NCI-H2227 treated with DMSO at 0.1 percent for 48 hours (cell line): ENCODE measurements at places on chromosomes 3 and 15.

DNA sequence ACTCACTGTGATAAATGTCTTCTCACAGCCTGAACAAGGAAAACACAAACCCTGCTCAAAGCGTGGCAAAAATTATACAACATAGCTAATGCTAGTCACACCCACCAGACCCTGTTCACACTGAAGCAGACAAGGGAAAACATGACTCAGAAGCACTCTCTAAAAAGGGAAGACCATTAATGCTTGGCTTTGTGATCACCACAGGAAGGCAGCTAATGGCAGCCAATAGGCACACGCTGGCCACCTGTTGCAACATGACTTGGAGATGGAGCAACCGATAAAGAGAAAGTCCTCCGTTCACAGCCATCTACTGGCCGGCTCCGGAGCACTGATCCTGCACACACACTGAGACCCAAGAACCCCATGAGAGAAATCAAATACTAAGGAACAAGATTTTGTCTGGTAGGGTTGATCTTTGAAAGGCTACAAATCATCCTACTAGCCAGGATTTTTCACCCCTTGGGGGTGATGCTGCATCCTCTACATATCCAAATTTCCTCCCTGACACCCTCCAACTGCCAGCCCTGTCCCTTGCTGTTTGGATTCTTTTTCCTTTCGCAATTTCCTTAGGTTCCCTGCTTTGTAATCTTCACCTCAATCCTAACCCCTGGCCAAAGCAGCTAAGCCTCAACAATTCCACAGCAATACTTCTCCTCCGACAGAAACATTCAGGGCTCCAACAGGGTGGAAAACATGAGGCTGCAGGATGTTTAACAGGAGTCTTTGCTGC is 3.2 kb downstream of the ZXDC start:
- no peak for DNase-seq

GRCh38 chr3:158642474-158643210 is 1.7 kb upstream of the GFM1 start:
- DNase-seq = no peak

- DNase-seq = no peak
Measured at GRCh38 chr3:194474675-194475074, 12.1 kb downstream of the ATP13A3 start.

DNA sequence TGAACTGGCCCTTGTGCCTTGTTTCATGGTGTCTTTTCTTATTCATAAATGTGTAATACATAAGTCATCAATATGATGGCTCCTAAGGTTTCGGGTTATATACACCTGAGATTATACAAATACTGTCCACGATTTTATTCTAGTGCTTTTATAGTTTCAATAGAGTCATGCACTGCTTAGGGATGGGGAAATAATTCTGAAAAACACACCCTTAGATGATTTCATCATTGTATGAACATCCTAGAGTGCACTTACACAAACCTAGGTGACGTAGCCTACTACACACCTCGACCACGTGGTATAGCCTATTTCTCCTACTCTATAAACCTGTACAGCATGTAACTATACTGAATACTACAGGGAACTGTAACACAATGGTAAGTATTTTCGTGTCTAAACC is 988.8 kb upstream of the NR2F2 start:
- DNase-seq = no peak

DNA sequence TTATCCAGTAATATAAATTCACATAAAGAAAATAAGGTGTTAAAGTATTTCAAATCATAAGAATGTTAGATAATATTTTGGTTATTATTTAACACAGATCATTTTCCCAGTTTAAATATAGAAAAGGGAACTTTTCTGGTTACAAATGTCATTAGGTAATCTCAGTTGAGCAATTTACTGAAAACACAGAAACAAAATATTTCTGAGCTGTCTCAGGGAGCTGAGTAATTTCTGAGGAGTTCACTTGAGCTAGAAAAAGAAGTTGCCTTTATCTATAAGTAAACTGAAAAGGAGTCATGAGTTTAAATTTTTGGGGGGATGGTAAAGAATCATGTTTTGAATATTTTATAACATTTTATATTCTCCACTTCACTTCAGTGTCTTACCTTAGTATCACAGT is 855.4 kb upstream of the ARPP21 start:
- DNase-seq = no peak

- no peak for DNase-seq
Measured at GRCh38 chr3:119346076-119346496, 51.9 kb downstream of the ARHGAP31 start.

DNA sequence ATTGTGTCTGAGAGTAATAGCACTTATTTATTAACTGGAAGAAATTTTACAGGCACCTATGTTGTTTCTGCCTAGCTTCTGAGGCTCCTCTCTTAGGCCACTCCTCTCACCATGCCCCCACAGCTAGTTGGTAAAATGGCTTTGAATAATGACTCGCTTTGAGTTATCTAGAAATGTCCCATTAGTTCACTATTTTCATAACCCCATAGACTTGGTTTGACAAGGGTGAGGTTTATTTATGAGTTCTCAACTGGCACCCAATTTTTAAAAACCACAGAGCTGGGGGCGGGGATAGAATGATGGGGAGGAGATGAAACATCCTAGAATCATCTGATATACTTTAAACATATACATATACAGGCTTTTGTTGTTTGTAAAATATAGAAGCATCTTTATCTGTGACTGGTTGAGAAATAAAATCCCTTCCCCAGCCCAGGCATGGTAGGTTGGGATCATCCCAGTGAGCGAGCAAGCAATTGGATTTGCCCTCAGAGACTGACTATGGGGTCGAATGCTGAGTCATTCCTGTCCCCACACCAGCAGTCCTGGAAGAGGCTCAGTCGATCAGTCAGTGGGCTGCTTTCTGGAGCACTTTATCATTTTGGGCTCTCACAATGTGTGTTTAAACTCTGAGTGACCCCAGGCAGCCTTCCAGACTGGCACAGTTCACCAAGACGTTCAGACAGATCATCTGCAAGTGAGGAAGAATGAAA is 60.2 kb upstream of the TSEN2 start:
- no peak for DNase-seq

DNA sequence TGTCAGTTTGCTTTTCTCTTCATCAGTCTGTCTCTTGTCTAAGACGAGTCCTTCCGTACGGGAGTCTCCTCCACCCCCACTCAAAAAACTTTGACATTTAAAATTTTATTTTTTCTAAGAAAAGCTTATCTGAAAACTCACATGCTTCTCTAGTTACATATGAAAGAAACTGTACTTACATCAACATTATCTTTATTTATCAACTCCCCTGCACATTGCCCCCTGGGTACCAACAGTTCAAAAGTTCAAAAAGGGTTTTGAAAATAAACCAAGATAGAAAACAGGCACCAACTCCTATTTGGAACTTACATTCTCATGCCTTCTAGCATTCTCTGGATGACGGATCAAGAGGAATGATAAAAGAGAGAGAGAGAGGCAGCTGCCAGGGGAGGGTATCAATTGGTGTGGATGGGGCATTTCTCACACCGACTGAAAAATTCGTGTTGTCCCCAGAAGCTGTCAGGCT is 182.5 kb downstream of the FOXP1 start:
- no peak for DNase-seq

DNA sequence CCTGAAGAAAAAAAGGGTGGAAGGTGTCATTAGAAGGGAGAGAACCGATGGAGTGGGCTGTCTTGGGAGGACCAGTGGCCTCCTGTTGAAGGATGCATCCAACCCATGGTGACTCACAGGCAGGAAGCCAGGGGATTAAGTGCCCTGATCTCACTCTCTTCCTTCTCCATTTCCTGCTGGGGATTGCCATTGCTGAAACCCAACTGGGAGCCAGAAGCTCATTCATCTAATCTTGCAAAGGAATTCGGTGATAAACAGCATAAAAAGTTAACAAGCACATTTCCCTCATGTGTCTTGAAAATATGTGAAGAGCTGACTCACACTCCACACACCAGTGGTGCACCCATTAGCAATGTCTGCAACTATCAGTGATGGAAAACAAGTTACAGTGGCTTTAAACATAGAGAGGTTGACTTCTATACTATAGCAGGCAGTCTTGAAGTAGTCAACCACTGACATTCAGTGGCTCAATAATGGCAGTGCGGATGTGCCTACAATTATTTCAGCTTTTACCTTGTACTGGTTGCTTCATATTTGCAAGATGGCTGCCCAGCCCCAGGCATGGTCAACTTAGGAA is 12.8 kb upstream of the CSRNP1 start:
- DNase-seq = no peak

- DNase-seq = no peak
Measured at GRCh38 chr3:70308760-70309159, 3.7 kb downstream of the MDFIC2 start.

- DNase-seq = no peak
Measured at GRCh38 chr3:48558493-48559134, 2.0 kb upstream of the PFKFB4 start.

GRCh38 chr15:31252171-31252785 is 74.4 kb upstream of the KLF13 start:
- DNase-seq = peak; percentile 57

- DNase-seq = no peak
Measured at GRCh38 chr3:73601011-73601410, 23.7 kb downstream of the PDZRN3 start.

DNA sequence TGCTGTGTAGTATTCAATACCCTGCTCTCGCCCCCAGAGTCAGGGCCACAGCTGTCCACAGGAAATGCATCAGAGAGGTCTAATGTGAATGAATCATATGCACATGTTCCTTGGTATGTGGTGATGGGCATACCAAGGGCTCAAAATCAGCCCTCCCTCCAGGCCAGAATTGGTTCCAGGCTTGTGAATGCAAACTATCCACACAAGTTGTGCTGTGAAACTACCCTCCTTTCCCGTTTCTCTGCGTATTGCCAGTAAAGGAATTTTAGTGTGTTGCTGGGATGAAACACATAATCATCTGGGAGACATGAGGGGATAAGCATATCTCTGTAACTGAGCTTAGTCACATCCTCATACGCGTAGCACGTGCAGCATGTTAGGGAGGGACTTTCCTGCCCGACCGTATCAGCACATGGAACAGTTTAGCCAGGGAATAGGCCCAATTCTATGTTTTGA is 9.2 kb upstream of the MME start:
- no peak for DNase-seq

DNA sequence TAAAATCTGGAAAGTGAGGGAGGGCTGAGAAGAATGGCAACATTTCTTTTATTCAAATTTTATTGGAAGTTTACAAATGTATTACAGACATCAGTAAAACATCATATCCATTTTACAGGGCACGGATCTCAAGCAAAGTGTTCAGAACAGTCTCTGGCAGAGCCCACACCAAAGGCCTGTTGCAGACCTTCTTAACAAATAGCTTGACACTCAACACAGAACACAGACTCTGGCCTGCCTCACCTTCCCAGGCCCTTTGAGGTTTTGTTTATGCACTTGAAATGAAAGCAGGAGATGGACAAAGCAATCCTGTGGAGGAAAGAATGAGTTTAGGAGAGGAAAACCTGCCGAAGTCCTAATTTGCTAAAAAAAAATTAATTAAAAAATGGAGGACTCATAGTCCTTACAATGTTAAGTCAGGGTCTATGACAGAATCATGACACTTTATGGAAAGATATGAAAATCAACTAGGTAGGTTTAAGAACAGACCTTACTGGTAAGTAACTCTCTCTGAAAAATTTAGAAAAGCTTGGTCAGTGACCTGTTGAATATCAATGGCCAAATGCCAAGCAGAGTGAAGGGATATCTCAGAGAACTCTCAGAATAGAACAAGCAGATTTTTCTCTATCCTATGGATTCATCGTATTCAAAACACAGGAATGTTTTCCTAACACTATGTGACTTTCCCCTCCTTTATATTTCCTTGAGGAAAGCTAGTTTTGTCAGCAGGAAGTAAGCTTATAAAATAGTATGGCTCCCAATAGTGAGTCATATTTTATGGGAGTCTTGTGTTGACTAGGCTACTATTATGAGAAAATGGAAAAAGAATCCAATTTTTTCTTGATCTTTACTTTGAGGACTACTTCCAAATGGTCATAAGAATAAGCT is 70.8 kb upstream of the PSMD6 start:
- DNase-seq = no peak

DNA sequence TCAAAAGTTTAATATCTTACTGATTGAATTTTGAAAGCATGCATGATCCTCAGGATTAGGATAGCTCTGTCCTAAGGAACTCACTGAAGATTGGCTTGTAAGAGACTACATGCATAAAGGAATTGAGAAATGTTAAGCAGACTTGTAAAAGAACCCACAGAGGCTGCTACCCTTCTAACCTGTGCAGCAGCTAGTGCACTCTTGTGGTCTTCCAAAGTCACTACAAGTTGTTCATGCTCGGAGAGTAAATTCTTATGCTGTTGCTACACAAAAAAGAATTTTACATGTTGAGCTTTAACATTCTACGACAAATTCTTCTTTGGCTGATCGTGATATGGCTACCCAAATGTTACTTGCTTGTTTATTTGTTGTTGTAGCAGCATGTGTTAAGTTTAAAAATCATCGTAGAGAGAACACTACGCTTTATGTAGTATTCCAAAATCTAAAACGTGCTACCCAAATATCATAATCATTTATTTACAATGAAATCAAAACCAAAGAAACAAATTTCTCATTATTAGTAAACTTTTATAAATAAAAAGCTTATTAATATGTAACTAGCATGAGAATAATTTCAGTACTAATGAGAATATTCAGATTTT is 55.0 kb downstream of the GOLIM4 start:
- peak; percentile 15 for DNase-seq

GRCh38 chr3:187139895-187140253 is 578 bp upstream of the RPL39L start:
- DNase-seq = no peak

DNA sequence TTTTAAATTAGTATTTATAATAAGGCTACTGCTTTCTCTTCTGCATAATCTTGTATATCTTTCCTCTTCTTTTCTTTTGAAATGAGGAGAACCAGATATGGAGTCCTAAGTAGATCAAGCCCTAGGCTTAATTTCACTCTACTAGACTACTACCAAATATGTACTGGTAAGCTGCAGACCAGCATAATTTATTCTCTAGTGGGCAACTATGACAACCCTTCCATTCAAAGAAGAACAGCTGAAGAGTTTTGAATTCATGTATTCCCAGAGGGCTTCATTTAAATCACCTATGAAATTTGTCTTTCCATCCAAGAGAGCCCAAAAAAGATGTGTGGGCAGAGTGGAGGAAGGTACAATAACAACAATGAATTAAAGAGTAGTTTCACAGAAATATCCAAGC is 10.0 kb downstream of the RAD18 start:
- DNase-seq = no peak

- no peak for DNase-seq
Measured at GRCh38 chr3:177150218-177150916, 46.9 kb downstream of the TBL1XR1 start.

GRCh38 chr3:128082546-128082945 is 30.3 kb downstream of the SEC61A1 start:
- DNase-seq = no peak

GRCh38 chr15:72599855-72600464 is 54.5 kb upstream of the GOLGA6B start:
- no peak for DNase-seq

DNA sequence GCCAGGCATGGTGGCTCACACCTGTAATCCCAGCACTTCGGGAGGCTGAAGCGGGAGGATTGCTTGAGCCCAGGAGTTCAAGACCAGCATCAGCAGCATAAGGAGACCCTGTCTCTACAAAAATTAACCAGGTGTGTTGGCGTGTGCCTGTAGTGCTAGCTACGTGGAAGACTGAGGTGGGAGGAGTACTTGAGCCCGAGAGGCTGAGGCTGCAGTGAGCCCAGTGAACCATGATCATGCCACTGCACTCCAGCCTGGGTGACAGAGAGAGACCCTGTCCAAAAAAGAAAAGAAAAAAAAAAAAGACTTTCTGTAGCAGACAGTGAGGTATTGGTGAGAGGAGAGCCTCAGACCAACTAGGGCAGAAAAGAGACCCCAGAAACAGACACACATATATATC is 263.8 kb downstream of the XXYLT1 start:
- no peak for DNase-seq
